ENCODE measurements at places on chromosomes 3 and 15. TPM values are rescaled to one million over a fixed set of nuclear protein-coding genes. Genes with fewer than 3 reads are reported as not detected.

GRCh38 chr3:10917176-10917575 is 75.4 kb upstream of the SLC6A1 start:
- DNase-seq = no peak

GOLGA8G gene
- not detected for total RNA-seq

TGM5 gene
- 1.4 TPM for total RNA-seq

IL16 gene
- total RNA-seq = 3.3 TPM

SEMA3G gene
- 20.3 TPM for total RNA-seq

DNA sequence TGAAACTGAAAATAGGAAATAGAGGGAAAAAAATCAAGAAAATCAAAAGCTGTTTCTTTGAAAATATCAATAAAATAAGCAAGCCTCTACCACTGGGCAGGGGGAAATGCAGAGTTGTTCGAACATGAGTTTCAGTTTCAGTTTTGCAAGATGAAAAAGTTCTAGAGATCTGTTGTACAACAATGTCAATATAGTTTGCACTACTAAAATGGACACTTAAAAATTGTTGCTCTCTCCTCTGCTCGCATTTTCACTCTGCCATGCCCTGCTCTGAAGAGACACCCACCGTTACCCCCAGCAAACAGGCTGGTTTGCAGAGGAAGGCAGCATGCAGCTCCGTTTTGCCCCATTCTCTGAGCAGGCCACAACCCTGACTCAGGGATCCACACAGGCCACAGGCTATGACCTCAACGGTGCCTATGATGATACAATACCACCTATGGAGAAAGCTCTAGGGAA is 64.5 kb downstream of the ZNF148 start:
- no peak for DNase-seq

LIPC gene
- not detected for total RNA-seq

C3orf18 gene
- 15.7 TPM for total RNA-seq

DNA sequence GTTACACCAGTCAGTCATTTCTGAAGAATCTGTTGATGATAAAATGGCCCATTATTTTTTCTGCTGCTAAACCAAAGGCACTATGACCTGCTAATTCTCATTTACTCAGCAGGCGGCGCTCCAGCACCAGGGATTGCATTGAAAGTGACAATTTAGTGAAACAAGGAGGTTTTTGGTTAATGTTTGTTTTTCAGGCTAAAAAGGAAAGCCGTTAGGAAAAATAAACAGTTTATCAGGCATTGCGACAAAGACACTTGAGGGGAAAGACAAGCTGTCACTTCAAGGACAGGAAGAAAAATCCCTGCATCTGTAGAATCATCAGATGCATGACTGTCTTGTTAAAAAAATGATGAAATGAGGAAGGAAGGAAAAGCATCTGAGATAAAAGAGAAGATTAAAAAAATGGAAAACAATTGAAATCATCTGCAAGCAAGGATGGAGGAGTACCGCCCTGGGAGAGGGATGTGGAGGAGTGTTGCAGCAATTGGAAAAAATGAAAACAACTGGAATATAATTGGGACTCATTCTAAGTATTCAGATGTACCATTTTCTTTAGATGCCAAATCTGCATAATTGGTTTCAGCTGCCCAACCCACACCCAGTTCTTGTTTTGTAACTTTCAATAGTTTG is 54.0 kb downstream of the NR1D2 start:
- DNase-seq = peak; percentile 37

OR5K2 gene
- total RNA-seq = not detected

DNA sequence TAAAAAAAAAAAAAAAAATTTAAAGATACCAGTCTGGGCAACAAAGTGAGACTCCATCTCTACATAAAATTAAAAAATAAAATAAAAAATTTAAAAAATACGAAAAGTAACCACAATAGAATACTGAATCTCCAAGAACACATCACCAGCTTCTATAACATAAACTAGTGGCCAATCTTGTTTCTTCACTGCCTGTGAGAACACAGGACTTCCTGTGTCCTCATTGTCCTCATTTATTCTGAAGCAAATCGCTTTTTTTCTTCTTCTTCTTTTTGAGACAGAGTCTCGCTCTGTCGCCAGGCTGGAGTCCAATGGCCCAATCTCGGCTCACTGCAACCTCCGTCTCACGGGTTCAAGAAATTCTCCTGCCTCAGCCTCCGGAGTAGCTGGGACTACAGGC is 28.6 kb upstream of the RAB7A start:
- no peak for DNase-seq

COL6A5 gene
- total RNA-seq = not detected

GRCh38 chr3:8662594-8662993 is 18.0 kb upstream of the SSUH2 start:
- DNase-seq = no peak

GRCh38 chr3:117350371-117350770 is 640.8 kb downstream of the TUSC7 start:
- no peak for DNase-seq

GRCh38 chr15:58556541-58556940 is 124.8 kb downstream of the LIPC start:
- no peak for DNase-seq

RBMS3 gene
- 16.1 TPM for total RNA-seq

ANKRD34C gene
- not detected for total RNA-seq

DNA sequence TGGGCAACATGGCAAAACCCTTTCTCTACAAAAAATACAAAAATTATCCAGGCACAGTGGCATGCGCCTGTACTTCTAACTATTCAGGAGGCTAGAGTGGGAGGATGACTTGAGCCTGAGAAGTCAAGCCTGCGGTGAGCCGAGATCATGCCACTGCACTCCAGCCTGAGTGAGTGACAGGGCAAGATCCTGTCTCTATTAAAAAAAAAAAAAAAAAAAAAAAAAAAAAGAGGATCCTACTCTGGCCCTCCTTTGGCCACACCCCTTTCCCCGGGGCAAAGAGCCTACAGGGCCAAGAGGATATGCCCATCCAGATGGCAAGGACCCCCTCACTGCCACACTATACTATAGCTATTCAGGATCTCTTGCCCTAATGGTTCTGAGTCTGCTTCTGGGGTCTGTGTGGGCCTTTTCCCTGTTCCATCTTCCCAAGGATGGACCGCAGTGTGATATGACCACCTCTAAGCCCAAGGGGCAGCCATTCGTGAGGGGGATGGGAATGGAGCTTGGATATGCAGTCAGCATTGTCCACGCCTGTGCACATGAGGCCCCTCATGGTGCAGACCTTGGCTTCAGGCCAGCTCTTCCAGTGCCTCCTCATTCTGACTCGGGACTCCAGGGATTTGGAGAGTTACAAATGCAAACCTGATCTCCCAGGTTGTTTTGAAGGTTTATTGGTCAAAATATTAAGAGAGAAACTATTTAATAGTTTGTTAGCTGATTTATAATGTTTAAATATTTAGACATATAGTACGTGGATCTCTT is 7.3 kb downstream of the TYRO3 start:
- DNase-seq = no peak

GRCh38 chr15:40443846-40444245 is 3.1 kb downstream of the BAHD1 start:
- DNase-seq = no peak

GRCh38 chr15:100716456-100717085 is 114.2 kb downstream of the ASB7 start:
- DNase-seq = no peak

AMT gene
- total RNA-seq = 1.1 TPM

GNAI2 gene
- 26.7 TPM for total RNA-seq

- no peak for DNase-seq
These were observed 376.3 kb downstream of the NLGN1 start for GRCh38 chr3:173773800-173774199.

SHF gene
- total RNA-seq = 1.1 TPM

DNA sequence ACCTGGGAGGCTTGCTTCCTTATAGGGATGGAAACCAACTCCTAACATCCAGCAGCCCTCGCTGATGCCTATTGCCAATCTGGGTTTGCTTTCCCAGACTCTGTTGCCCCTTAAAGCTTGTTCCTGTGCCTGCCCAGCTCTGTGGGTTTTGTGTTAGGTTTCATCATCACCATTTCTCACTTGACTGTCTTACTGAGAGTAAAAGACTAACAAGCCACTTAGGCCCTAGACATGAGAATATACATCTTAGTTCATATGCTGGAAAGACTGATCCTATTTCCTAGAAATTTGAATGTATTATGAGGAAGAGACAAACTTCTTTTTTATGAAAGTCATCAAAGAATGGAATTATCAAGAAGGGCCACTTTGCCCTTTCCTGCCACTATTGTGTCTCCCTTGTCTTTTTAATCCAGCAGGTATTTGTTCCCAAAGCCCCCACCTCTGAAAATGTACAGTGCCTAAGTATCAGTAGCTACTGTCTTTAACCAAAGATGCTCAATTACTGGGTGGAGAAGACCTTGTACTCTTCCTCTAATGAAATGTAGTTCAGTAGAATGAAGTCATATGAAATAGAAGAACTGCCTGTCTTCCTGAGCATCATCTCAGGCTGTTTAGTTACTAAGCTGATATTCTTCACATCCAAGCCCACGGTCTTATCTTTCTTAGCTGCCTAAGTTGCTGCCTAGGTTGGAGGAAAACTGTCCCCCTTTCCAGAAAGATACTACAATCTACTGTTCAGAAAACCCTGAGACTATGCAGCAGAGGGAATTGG is 59.8 kb upstream of the ZPLD1 start:
- no peak for DNase-seq

GRCh38 chr15:79463043-79463780 is 31.1 kb downstream of the MINAR1 start:
- no peak for DNase-seq

DNA sequence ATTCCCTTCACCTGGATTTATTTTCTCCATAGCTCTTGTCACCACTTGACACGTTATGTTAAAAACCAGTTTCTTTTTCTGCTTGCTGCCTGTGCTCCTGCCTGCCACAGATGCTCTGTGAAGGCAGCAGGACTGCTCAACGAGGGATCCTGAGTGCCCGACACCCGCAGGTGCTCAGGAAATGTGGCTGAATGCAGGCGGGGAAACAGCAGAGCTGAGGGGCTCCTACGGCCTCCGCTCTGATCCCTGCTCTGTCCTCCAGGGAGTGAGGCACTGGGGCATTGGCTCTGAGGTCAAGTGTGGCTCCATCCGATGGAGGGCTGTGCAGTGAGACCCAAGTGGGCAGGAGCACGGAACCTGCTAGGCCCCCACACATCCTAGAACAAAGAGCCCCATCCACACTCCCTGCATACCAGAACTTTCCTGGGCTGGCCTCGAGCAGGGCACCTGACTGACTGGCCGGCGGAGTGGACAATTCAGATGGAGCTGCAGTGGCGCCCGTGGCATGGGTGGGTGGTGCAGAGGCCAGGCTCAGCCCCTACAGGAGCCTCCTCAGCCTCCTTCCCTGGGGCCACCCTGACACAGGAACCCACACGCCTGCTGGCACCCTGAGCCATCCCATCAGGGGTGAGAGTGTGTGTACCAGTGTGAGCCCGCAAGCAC is 27.9 kb downstream of the IQSEC1 start:
- DNase-seq = no peak

GRCh38 chr15:64045774-64046420 is 388 bp downstream of the DAPK2 start:
- DNase-seq = no peak

DNA sequence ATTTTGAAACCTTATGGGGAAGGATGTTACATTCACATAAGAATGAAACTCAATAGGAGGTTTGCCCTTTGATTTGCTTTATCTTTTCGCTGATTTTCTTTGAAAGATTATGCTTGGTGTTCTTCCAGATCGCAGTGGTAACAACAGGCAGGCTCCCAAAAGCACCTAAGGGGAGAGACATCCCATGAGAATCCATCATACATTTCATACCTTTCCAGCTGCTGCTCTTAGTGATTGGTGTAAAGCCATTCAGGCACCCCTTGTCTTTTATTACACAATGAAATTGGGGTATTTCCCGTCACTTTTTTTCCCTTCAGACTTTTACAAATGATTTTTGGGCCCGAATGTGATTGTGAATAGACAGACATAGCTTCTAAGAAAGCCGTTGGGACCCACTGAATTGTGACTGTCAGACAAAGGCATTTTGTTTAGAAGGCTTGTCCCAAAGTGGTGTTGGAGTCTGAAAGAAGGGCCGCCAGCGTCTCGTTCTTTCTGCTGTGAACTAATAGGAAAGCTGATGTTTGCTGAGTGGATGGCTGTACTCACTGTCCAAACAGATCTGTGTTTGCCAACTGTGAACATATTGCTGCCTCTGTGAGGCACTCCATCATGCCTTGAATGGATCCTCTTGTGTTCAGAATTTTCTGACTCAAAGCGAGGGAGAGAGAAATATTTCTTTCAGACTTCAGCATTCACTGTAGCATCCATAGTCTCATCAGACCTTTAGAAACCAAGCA is 164.3 kb downstream of the FNDC3B start:
- no peak for DNase-seq

GRCh38 chr3:73326396-73326795 is 264.9 kb downstream of the EBLN2 start:
- DNase-seq = no peak

UACA gene
- total RNA-seq = 192 TPM

GADL1 gene
- 0.55 TPM for total RNA-seq

MED12L gene
- total RNA-seq = 0.13 TPM

- no peak for DNase-seq
These were observed 253.7 kb upstream of the RASGRP1 start for GRCh38 chr15:38818157-38818790.

AADACL2 gene
- total RNA-seq = not detected

LMLN gene
- total RNA-seq = 4.2 TPM

ACKR2 gene
- total RNA-seq = 0.51 TPM

GRCh38 chr15:78182821-78183220 is 33.7 kb downstream of the IDH3A start:
- DNase-seq = no peak

LRRC3B gene
- total RNA-seq = 4.4 TPM

DNAH12 gene
- not detected for total RNA-seq

MEIS2 gene
- 0.31 TPM for total RNA-seq

DNA sequence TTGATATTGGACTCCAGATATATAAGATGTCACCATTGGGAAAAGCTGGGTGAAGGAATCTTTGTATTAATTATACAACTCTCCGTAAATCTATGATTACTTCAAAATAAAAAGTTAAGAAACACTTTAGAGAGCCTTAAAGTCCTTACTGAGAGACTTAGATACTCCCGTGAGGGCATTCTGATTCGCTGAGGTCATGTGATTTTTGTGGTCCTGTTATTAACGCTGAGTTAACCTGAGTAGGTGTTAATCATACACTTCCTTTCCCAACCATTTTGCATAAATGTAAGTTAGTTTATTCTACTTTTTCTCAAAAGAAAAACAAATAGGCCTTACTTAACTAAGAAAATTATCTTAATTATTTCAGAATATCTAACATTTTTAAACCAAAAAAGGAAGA is 67.1 kb upstream of the LMOD3 start:
- no peak for DNase-seq

- no peak for DNase-seq
These were observed 1.1 kb downstream of the RBSN start for GRCh38 chr3:15097891-15098290.

GRCh38 chr15:60351066-60351465 is 46.7 kb downstream of the ANXA2 start:
- DNase-seq = no peak

All from gastrocnemius medialis (tissue), 4 donors.